HS-5 (cell line): ENCODE measurements at places on chromosomes 6 and 20.
A peak's percentile ranks its signal among the peaks of the same experiment; 100 is the strongest.

GRCh38 chr20:20060234-20060998 lies 8.1 kb downstream of the CFAP61 start:
- no peak for DNase-seq

GRCh38 chr6:144593392-144593791 lies 308.3 kb downstream of the UTRN start:
- DNase-seq = no peak

GRCh38 chr20:32667027-32667426 lies 6.7 kb downstream of the C20orf203 start:
- DNase-seq = no peak

- no peak for DNase-seq
Observed at GRCh38 chr6:149332602-149333265, 15.2 kb downstream of the TAB2 start.

GRCh38 chr6:42637681-42638080 lies 73.9 kb downstream of the UBR2 start:
- DNase-seq = no peak

DNA sequence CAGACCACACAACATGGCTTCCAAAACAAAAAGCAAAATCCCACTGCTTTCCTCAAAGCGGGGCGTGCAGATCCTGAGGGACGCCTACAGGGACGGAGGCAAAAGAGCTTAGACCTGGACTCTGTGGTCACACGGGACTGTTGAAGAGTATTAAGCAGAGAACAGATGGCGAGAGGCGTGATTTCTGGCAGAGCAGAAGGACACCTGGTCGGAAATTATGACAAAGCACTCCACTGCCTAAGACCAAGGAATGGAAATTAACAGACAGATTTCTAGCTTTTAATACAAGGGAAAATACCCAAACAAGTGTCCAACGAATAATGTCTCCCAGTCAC lies 15.4 kb downstream of the CST7 start:
- no peak for DNase-seq

- no peak for DNase-seq
Observed at GRCh38 chr6:46453741-46454316, 37.4 kb downstream of the RCAN2 start.

DNA sequence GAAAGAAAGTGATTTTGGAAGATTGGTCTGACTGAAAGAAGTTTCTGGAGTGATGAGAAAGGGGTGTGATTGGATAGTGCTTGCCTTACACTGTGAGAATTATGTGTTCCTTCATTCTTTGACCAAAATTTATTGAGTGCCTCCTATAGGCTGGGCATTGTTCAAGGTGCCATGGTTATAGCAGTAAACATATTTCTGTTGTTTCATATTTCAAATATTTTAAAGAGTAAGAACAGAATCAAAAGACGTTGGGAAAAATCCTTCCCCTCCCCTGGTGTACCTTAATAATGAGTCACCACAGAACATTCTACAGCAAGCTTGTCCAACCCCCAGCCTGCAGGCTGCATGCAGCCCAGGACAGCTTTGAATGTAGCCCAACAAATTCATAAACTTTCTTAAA lies 78.6 kb downstream of the GCLC start:
- no peak for DNase-seq

DNA sequence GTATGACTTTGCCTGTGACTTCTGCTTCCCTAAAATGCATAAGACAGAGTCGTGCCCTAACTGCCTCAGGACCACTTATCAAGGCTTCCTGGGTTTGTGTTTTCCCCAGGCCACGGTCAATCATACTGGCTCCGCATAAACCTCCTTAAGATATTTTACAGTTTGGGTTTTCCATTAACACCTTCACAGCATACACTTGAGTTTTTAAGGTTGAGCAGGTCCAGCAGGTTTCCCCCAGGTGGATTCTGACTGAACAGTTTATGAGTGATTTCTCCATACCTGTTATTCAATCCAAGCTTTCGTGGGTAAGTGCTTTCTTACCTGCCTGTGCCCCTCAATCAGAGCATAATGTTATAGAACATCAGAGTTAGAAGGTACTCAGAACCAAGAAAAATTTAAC lies 39.3 kb downstream of the NINL start:
- DNase-seq = no peak

DNA sequence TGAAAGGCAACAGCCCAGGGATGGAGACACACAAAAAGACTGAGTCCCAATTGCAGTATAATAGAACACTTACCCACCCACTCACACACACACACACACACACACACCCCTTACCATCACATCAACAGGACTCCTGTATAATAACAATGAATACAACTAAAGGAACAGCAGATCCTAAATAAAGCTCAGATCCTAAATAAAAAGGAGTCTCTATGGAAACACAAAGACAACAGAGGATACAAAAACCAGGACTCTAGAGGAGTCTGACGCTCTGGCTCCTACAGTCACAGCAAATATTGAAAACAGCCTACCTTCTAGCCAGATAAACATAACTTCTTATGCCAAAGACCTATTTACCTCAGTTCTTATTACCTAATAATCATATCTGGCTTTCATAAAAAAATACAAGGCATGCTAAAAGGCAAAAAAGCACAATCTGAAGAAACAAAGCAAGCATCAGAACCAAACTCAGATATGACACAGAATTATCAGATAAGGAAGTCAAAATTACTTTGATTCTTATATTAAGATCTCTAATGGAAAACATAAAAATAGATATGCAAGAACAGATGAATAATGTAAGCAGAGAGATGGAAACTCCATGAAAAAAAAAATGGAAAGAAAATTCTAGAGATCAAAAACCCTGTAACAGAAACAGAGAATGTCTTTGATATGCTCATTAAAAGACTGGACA lies 134.9 kb downstream of the MMUT start:
- DNase-seq = no peak

GRCh38 chr6:37699138-37699766 lies 1.6 kb upstream of the MDGA1 start:
- DNase-seq = no peak

- DNase-seq = no peak
Observed at GRCh38 chr6:41558033-41558807, 12.0 kb downstream of the FOXP4 start.

- DNase-seq = no peak
Observed at GRCh38 chr6:111951497-111952085, 78.3 kb upstream of the FYN start.

- DNase-seq = no peak
Observed at GRCh38 chr6:162404951-162405350, 322.6 kb downstream of the PRKN start.

GRCh38 chr6:34324738-34325444 lies 67.6 kb downstream of the NUDT3 start:
- DNase-seq = no peak

GRCh38 chr20:31666258-31667042 lies 28.7 kb downstream of the COX4I2 start:
- DNase-seq = no peak

GRCh38 chr6:45783716-45784115 lies 231.9 kb downstream of the CLIC5 start:
- DNase-seq = no peak

DNA sequence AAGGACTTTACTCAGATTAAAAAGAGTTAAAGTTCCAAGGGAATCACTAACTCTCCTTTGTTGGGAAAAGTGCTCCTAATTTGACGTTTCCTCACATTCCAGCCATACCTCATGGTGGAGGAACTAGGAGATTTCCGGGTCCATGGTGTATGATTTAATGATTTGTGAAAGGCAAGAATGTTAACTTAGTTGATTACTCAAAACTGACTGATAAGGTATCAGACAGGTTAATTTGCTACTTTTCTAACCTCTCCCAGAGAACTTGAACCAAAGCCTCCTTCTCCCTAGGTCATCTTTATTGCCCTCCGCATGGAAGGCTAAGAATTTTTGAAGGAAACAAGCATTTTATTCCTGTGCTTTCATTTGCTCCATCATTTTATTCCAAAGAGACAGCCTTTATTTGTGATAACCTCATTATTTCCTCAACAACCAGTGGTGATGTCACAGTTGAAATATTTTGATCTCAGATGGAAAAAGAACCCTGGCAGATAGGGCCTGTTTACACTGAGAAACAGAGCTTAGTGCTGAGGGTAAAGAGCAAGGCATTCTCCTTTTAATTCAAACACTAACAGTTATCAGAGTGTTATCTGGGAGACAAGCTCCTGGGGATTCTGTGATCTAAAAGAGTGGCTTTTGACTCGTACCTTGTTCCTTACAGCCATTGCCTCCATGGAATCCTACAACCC lies 57.4 kb upstream of the BMP2 start:
- no peak for DNase-seq

DNA sequence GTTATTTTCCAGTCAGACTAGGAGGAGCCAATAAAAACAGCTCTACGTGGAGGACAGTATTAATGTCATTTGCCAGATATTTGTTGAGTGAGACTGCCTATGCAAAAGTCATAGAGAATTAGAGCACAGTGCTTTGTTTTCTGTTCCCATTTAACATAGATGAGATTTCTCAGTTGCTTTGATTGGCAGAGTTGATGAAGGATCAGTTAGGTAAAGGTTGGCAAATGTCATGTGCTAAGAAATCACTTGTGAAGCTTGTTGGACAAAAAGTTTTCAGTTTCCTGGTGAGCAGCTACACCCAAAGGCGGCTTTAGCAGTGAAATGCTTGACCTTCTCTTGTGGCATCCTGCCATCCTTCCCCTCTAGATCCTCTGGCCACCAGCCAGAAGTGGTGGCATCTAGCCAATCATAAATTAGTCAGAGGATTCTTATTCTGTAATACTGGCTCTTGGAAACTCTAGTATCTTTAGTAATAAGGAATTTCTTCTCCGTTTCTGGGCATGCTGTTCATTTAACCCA lies 37.0 kb downstream of the BCKDHB start:
- peak; percentile 87 for DNase-seq

DNA sequence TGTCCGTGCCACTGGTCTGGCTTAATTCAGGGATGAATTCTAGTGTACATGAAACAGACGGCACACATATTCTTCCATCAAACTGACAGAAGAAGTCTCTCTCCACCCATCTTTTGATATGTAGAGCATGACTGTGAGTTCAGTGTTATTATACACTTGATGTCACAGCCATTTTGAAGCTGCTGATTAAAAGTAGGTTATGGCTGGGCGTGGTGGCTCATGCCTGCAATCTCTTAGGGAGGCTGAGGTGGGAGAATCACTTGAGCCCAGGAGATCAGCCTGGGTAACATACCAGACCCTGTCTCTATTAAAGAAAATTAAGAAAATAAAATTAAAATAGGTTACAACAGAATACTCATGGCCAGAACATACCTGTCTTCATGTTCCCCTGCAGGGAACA lies 20.7 kb downstream of the C6orf15 start:
- DNase-seq = no peak

DNA sequence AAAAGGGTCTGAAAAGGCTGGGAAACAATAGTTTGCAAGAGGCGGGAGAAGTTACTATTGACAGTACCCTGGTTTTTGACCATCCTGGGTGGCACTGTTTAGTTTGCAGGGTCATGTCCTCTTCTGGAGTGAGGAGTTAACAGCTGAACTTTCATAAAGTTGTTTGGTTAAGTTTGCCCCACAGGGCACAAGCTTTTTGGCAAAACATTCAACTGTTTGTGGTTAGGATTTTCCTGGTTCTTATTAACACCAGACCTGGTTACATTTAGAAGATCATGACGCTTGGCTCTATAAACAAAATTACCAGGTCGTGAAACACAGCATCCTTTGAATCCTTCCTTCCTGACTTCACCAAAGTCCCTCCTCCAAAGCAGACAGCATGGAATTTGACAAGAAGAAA lies 106.1 kb downstream of the RIN2 start:
- DNase-seq = no peak

DNA sequence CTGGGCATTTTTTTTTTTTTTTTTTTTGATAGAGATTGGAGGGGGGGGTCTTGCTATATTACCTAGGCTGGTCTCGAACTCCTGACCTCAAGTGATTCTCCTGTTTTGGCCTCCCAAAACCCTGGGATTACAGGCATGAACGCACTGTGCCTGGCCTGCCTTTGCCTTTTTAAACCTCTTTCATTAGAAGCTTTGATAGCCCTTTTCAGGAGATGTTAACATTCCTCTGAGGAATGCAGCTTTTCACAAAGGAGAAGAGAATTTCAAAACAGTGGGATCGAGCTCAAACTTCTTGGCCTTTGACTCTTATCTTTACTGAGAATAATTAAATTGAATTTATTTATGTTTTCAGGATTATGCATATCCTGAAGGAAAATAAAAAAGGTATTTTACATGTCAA lies 31.3 kb downstream of the SLC26A8 start:
- DNase-seq = no peak

GRCh38 chr20:2521369-2522305 lies 12.9 kb upstream of the ZNF343 start:
- no peak for DNase-seq

DNA sequence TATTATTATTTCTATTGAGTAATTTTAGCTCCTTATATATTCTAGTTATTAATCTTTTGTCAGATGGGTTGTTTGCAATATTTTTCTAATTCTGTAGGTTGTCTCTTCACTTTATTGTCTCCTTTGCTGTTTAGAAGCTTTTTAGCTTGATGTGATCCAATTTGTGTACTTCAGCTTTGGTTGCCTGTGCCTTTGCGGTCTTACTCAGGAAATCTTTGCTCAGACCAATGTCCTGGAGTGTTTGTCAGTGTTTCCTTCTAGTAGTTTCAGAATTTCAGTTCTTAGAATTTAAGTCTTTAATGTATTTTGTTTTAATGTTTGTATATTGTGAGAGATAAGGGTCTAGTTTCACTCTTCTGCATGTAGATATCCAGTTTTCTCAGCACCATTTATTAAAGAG lies 916.0 kb upstream of the EYS start:
- no peak for DNase-seq

GRCh38 chr6:14703586-14703985 lies 542.3 kb upstream of the JARID2 start:
- no peak for DNase-seq

DNA sequence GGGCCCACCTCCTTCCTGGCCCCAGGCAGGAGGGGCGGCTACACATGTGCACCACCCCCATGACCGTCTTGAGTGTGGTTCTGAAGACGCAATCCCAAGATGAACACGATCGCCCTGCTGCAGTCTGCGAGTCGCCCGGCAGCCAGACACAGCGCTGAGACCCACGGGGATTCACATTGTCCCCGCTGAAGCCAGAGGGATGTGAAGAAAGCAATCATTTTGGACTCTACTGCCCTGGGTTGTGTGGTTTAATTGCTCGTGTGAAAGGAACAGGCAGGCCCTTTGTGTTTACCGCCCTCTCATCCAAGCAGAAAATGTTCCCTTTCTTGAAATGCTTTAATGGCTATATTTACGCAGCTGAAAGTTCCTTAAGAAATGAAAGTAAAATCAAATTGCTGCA lies 279.5 kb downstream of the TAF4 start:
- no peak for DNase-seq

DNA sequence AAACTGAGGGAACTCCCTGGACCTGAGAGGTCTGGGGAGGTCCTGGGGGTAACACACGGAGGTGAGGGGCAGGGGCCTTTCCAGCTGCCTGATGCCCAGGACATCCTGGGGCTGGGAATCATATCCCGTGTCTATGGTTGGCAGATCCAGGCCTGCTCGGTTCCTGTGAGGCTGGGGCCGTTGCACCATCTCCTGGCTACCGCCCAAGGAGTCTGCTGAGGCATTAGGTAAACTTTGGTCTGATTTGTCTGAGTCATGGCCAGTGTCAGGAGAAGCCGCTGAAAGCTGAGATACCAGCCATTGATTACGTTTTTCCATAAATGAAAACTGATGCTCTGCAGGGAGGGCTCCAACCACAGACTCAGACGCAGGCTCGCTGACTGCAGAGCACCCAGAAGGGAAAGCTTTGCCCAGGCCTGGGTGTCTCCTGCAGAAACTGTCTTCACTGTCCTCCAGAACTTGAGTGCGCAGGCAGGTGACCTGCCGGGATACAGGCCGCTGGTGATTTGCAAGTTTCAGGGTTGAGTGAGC lies 14.2 kb downstream of the TRAF3IP2 start:
- DNase-seq = peak; percentile 98
